ENCODE measurements at places on chromosomes 2 and 18.

- no peak for DNase-seq
Observed at GRCh38 chr2:200353120-200353519, 46.6 kb downstream of the SPATS2L start.

DNA sequence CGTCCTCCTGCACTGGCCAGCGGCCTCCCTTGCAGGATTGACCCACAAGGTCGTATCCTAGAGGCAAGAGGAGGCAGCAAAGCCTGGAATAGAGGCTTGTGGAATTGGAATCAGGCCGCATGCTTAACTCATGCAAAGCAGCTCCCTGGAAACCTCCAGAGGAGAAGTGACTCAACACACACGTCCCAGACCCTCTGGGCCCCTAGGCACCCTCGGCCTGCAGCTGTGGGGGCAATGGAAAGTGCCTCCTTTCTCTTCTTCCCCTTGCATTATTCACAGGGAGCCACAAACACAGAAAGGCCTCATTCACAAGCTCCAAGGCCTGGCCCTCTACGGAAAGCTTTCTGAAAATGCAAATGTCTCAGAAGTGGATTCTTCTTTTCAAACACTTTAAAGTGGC is 19.6 kb downstream of the SPATA3 start:
- DNase-seq = no peak

DNA sequence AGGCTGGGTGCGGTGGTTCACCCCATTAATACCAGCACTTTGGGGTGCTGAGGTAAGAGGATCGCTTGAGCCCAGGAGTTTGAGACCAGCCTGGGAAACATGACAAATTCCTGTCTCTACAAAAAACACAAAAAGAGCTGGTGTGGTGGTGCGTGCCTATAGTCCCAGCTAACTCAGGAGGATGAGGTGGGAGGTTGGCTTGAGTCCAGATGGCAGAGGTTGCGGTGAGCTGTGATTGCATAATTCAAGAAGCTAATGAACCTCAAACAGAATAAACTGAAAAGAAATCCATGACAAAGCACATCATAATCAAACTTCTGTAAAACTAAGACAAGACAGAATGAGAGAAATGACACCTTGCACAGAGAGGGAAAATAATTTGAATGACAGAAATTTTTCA is 54.8 kb downstream of the SEMA4F start:
- no peak for DNase-seq

- no peak for DNase-seq
Observed at GRCh38 chr2:146080925-146081324, 1561.0 kb upstream of the ZEB2 start.

DNA sequence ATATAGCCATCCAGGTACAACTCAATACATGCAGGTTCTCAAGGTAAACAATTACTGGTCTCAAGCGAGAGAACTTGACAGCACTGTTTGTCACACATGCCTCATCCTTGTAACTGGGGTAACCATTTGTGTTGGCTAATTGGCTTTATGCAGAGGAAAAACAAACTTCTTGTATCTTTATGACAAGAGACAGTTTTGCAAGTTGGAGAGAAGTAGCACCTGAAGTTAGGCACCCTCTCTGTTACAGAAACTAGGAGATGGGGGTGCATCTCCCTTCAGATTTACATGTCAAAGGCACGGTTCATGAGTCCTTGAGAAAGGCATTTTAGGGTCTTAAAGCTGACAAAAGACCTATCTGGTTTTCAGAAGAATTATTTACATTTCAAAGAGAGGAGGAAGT is 241.7 kb downstream of the CD226 start:
- DNase-seq = no peak

DNA sequence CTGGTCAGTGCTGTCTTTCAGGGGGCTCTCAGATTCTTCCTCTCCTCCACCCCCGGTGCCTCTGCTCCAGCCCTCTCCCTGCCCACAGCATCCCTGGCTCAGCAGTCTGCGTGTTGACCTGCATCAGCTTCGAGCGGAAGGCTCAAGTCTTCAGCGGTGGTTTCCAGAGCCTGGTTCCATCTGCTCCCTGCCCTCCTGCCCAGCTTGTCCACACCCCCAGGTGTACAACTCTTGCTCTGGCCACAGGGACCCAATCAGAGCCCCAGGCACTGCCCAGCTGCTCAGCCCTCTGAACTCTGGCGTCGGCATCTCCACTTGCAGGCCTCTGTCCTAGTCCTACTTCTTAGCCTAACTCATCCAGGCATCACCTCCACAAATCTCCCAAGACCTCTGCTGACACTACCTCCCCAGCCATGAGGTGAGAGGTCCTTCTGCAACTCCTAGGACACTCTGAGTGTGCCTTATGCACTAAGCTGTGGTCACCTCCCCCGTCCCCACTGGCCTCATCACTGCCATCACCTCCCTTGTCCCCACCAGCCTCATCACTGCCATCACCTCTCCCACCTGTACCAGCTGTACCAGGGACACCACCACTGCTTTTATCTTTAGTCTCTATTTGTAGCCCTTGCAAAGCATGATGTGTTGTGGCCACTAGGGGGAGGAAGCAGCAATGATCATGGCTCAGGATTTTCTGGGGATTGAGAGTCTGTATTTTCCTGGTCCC is 60.9 kb downstream of the EDAR start:
- peak; percentile 49 for DNase-seq

DNA sequence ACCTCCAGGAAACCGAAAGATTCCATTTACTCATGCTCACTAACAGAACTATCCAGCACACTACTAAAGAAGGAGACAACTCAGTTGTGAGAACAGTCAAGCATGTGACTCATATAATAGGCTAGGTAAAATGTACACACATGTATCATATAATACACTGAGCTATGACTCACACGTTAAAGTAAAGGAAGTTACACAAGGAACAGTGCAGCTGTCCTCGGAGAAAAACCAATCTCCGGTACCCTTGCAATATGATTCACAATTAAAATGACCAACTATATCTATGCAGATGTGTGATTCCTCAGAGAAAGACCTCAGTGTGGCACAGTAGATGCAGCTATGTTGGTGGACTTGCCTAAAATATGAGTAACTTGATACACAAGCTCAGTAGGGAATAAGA is 76.5 kb downstream of the STRN start:
- no peak for DNase-seq

- DNase-seq = no peak
Observed at GRCh38 chr2:195151711-195152110, 505.3 kb upstream of the SLC39A10 start.

DNA sequence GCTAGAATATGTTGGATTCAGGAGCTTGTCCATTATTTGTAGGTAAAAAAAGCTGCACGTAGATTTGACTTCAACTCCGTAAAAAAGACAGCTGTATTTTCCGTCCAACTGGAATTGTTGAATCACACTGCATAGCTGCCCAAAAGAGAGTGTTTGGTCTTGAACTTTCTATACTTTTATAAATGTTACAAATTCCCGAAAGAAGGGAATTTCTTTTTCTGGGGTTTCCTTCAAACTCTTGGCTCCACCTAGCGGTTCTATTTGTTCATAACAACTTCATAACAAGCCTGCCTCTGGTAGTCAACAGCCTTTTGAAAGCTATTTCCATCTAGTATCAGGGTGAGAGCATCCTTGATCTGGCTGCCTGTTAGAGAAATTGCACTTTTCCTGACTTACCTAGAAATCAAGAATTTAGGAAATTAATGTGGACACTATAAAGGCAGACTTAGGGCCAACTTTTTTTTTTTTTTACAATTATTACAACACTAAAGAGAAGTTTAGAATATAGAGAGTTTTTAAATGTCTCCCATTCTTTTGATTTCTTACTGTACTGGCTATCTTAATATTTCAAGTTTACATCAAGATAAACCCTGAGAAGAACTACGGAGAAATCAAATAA is 48.1 kb downstream of the TMEM185B start:
- DNase-seq = peak; percentile 53

GRCh38 chr2:119201815-119202214 is 21.8 kb upstream of the STEAP3 start:
- DNase-seq = no peak

DNA sequence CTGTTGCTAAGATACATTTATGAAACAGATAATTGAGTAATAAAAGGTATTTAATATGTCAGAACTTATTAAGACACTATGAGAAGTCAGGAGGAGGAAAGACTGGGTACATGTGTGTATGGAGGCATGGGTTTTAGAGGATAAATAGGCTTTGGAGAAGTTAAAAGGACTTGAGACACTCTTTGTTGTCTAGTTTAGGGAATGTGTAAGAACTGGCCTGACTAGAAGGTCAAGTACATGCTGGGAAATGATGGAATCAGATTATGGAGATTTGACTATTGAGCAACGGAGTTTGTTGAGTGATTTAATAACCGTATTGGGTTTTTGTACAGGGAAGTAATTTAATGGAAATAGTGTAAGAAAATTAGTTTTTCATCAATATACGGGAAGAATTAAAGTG is 28.2 kb upstream of the SPDYA start:
- DNase-seq = no peak

DNA sequence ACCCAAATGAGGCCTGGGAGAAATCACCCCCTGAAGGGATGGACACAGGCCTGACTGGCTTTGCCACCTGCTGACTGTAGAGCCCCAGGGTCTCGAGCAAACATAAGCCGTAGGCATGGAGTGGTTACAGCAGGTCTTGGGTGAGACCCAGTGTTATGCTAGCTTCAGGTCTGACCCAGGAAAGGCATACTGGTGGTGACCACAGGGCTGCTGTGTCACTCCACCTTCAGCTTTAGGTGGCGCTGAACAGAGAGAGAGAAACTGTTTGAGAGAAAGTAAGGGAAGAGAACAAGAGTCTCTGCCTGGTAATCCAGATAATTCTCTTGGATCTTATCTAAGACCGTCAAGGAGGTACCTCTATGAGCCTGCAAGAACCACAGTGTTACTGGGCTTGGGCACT is 1544.2 kb upstream of the TMEFF2 start:
- no peak for DNase-seq

DNA sequence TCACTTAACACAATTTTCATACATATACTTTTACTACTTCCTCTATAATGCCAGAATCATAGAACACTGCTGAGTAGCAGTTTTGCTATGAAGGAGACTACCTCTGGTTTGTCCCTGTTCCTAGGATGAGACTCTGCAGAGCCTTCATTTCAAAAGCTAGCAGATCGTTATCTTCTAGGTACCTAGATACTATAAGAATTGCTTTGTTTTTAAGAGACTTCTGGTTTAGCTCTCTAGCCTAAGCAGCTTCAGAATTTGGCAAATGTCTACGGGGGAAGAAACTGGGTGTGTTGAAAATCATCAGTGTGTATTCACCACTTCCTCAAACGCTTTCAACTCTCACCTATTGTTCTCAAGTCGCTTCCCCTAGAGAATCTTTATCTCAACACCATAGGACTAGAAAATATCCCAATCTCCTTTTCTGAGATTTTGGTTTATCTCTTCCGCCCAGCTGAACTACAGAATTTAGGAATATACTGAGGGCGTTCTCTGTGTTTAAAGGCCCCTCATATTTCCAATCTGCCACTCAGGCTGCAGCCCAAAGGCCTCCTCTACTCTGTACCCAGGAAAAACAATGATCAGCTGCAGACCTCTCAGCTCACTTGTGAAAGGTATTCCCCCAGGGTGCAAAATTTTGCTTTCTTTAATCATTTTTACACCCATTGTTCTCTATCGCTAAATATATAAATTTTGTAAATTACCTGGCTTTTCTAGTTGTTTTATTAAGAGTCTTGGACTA is 28.7 kb downstream of the SMAD2 start:
- no peak for DNase-seq

DNA sequence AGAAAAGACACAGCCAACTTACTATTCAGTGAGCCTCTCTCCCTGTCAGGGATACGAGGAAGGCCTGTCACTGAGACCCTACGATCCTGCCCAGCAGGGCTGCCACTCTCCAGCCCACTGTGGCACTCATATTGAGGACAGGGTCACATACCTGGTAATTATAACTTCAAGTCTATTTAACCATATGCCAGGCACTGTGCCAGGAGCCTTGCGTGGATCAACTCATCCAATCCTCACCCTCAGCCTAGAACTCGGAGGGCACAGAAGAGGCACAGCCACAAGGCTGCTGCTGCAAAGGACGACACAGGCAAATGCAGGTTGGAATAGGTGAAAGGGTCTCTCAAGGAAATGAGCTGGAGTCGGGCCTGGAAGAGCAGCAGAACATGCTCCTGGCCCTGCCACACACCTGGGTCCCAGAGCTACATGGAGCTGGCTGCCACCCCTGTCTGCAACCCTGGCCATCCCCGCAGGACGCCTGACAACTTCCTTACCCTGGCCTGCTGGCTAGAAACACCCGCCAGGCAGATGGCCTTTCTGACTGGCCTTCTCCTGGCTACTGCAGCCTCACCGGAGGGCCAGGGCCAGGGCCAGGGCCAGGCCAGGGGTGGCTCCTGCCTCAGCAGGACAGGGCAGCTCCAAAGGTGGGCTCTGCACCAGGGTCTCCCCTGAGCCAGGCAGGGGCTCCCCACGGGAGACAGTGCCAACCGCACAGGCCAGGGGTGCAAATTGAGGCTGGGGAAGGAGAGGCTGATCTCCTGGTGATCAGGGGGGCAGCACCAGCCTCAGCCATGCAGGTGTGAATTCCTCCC is 32.1 kb upstream of the SLC66A3 start:
- peak; percentile 49 for DNase-seq

GRCh38 chr2:37149626-37150322 is 7.0 kb downstream of the EIF2AK2 start:
- DNase-seq = no peak

- DNase-seq = no peak
Observed at GRCh38 chr2:240561325-240561971, 1.3 kb downstream of the DUSP28 start.

- DNase-seq = no peak
Observed at GRCh38 chr2:109326306-109326705, 197.3 kb downstream of the SH3RF3 start.

GRCh38 chr2:144711630-144712549 is 192.0 kb upstream of the ZEB2 start:
- DNase-seq = no peak

DNA sequence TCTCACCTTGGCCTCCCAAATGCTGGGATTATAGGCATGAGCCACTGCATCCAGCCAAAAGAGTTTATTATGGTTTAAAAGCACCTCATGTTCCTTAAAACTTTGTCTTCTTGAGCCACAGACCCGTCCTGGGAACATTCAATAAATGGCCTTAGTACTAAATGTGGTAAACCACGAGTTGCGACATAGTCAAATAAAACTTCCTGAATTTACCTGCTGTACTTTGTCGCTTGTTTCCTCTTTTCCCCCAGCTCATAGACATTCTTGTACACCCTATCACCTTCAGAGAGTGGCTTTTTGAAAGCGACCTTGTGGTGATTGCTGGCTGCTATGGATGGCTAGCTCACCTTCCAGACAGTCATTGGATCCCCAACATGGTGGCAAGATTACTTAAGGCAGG is 310.4 kb downstream of the LRRTM1 start:
- DNase-seq = no peak

- DNase-seq = no peak
Observed at GRCh38 chr2:11864724-11865123, 118.3 kb downstream of the LPIN1 start.

DNA sequence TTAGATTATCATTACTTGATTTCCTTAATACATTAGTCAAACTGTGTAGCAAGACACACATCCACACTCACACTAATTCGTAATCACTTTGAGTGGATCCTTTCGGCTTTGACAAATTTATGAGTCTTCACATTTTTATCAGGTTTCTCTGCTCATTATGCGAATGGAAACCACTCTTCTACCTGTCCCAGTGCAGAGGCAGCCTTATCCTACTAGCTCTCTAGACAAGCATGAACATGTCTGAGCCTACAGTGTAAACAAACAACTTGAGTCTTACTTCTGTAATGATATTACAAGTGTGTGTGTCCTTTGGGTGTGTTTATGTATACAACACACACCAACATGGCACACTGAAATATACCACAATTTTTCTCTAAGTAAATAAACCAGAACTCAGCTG is 361.9 kb upstream of the CHST9 start:
- DNase-seq = peak; percentile 47

- no peak for DNase-seq
Observed at GRCh38 chr18:79873449-79874110, 75.8 kb downstream of the KCNG2 start.

GRCh38 chr2:165645930-165646831 is 147.9 kb downstream of the GALNT3 start:
- peak; percentile 31 for DNase-seq
